ENCODE measurements at places on chromosomes 16 and 17.
A peak's percentile ranks its signal among the peaks of the same experiment; 100 is the strongest.

DNA sequence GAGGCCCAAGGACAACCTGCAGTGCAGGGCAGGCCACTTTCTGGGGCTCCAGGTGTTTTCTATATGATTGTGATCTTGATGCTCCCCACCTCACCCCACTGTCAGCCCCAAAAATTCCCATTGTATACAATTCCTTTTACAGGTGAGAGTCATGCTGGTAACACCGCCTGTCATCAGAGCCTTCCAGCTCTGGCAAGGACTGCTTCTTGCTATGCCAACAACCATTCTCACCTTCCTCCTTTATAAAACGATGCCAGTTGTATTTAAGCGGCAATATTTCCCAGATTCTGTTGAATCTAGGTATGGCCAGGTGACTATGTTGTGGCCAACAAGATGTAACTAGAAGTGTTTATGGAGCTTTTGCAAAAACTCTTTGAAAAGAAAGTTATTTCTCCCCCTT is 30.4 kb upstream of the CALB2 start:
- DNase-seq = no peak

DNA sequence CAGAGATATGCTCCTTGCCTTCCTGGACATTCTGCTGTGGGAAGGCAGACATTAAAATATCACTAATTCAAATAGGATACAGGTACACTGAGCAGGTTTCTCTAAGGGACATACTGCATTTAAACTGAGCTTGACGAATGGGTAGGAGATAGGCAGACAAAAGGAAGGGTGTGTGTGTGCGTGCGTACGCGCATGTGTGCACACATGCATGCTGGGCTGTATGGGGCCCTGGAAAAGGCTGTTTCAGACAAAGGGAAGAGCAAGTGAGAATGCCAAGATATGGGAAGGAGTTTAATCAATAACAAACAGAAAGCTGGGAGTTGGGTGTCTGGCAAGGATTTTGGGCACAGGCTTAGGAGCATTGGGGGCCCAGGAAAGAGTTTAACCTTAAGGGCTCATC is 196.2 kb downstream of the PRKCA start:
- no peak for DNase-seq

GRCh38 chr17:79952265-79952877 is 83.3 kb downstream of the TBC1D16 start:
- DNase-seq = no peak

GRCh38 chr17:83154311-83155127 is 75.1 kb downstream of the METRNL start:
- DNase-seq = no peak

DNA sequence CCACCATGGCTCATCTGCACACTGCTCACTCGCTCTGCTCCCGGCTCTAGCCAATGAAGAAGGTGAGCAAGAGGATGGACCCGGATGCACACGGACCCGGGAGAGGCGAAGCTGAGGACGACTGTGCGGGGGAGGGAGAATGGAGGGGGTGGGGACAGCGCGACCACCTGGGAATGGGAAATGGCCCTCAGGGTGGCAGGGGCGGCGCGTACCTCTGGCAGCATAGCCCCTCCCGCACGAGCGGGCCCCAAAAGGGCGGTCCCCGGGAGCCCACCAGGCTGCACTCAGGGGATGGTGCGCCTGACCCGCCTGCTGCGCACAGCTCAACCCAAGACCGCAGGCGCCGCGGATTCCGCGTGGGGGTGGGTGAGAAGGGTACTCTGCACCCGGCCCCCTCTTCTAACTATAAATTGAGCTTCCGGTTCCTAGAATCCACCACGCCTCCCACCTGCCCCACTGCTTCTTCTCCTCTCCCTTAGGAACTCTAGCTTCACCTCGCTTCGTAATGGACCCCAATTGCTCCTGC is 6.1 kb downstream of the MT1H start:
- no peak for DNase-seq

GRCh38 chr17:19629449-19629848 is 19.1 kb upstream of the ALDH3A2 start:
- no peak for DNase-seq

- no peak for DNase-seq
Observed at GRCh38 chr17:66964930-66965800, 658 bp downstream of the CACNG4 start.

DNA sequence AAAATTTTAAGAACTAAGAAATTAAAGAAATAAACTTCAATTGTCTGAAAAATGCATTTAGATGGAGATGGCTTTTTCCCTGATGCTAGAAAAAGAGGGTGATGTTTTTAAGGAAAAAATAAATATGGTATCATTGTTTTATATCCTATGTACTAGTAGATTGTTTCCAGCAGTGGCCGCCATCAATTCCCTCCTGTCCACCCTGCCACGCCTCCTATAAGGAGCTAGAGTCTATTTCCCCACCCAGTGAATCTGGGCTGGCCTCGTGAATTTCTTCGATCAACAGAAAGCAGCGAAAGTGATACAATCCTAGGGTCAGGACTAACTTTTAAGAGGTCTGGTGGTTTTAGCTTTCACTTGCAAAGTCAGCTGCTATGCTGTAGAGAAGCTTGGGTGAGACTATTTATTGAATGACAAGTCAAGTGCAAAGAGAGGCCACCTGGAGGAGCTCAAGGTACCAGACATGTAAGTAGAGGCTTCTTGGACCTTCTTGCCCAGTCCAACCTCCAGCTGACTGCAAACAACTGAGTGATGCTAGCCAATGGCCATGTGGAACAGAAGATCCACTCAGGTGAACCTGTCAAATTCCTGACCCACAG is 80.9 kb upstream of the MTMR4 start:
- no peak for DNase-seq

DNA sequence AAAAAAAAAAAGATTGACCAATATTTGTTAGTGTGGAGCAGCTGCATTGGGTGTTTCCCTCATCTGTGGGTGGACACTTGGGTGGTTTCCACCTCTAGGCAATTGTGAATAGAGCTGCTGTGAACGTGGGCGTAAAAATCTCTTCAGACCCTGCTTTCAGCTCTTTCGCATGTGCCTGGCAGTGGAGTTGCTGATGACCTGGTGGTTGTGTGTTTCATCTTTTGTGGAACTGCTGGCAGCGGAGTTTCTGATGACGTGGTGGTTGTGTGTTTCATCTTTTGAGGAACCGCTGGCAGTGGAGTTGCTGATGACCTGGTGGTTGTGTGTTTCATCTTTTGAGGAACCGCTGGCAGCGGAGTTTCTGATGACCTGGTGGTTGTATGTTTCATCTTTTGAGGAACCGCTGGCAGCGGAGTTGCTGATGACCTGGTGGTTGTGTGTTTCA is 21.4 kb downstream of the ZC3H18 start:
- no peak for DNase-seq

DNA sequence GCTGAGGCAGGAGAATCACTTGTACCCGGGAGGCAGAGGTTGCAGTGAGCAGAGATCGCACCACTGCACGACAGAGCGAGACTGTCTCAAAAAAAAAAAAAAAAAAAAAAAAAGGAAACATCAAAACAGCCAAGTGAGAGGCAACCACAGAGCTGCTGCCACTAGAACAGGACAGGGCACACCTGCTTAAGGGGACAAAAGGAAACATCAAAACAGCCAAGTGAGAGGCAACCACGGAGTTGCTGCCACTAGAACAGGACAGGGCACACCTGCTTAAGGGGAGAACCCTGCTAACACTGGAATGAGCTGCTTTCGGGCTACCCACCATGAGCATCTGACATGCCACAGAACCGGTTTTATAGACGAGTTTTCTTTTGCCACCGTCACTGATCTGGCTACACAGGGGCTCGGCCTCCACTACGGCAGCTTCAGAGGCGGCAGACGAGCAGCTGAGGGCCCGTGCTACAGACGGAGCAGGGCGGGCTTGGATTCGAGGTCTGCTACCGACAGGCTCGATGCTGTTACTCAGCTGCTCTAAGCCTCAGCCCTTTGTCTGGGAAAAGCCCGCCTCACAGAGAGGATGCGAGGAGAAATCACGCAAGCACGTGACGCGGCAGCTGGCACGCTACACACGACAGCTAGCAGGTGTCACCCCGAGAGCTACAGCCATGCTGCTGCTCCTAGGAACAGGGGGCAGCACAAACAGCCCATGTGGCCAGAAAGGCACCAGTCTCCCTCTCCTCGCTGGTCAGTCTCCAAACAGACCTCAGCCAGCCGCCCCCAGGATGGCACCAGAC is 2.0 kb downstream of the P4HB start:
- DNase-seq = no peak

GRCh38 chr17:57451643-57452042 is 195.3 kb downstream of the MSI2 start:
- no peak for DNase-seq

DNA sequence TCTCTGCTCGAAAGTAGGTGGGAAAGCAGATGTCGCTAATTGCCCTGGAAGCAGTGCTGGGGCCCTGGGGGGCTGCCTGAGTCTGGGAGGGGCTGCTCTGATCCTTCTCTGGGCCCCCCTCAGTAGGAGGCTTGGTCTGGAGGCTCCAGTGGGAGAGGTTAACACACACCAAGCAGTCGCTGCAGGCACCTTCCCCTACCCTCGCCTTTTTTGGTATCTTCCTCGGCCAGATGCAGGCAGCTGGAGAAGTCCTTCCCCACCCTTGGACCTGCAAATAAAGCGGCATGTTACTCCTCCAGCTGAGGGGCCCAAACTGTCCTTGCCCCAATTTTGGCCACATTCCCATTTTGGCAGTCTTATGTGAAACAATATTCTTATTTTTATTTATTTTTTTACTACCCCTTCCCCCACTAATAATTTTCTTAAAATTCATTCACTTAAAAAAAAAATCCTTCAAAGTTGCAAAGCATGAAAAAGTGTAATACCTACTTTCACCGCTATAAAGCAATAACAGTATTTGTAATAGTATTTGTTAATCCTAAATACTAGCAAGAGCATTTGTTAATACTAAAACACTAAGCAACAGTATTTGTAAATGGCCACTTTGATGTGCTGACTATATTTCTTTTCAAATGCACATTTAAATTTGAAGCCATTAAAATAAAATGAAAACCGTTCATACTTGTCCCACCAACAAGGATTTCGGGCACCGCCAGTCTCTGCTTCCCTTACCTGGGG is 15.0 kb downstream of the C16orf46 start:
- DNase-seq = no peak

- DNase-seq = no peak
Observed at GRCh38 chr16:80263848-80264694, 276.7 kb upstream of the DYNLRB2 start.

DNA sequence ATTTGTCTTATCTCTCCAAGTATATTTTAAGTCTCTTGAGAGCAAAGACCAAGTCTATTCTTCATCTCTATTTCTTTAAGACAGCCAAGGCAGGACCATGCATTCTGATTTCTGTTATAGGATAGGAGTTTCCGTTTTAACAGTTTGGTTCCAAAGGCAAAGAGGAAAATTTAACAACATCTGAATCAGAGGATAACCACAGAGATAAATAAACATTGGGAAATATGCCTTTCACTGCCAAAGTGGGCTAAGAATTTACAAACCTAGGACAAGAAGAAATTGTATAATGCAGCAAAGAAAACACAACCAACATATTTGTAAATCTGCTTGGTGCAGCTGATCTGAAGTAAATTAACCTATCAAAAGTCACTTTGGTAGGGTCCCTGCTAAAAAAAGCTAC is 37.7 kb downstream of the USP32 start:
- peak; percentile 80 for DNase-seq

DNA sequence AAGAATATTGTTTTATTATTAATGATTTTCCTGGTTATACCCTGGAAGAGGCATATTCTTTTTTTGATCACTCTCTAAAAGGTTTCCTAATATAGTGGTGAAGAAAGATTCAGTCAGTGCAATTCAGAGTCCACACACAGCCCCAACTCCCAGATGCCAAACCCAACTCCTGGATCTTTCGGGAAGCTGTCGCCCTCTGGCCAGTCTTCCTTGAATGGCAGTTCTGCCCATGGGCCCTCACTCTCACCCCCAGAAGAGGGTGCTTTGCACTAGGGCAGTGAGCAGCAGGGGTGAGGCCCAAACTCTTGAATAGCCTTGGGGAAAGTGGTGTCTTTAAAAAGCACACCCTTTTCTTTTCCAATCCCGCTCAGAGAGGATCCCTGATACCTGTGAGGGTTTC is 11.0 kb downstream of the KRT32 start:
- DNase-seq = no peak

DNA sequence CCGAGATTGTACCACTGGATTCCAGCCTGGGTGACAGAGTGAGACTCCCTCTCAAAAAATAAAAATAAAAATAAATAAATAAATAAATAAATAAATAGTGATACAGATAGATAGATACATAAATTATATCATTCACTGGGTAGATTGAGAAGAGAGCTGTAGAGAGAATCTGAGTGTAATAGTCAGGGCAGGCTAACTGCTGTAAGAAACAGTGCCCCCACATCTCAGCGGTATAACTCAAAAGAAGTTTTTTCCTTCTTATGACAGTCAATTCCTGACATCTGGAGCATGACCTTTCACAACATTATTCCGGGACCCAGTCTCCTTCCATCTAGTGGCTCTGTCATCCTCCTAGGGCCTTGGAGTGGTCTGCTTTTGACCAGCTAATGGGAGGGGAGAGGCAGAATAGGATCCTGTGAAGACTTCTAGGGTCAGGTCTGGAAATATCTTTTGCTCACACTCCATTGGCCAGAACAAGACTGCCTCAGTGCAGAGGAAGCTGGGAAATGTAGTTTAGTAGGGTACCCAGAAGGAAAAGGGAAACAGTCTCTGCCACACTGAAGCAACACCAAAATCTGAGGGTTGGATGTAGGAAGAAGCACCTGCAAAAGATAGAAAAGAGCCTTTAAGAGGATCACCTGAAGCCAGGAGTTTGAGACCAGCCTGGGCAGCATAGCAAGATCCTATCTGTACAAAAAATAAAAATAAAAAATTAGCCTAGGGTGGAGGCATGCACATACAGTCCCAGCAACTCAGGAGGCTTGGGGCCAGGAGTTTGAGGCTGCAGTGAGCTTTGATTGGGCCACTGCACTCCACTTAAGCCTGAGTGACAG is 3.0 kb upstream of the QPRT start:
- peak; percentile 18 for DNase-seq

- DNase-seq = no peak
Observed at GRCh38 chr16:17078931-17079631, 391.7 kb downstream of the XYLT1 start.

GRCh38 chr16:84181144-84181915 is 5.5 kb downstream of the TAF1C start:
- DNase-seq = no peak

All from fibroblast of skin of right quadriceps (primary cell).